Iris pigment epithelial cell (primary cell): ENCODE measurements at places on chromosomes 2 and 18.

DNA sequence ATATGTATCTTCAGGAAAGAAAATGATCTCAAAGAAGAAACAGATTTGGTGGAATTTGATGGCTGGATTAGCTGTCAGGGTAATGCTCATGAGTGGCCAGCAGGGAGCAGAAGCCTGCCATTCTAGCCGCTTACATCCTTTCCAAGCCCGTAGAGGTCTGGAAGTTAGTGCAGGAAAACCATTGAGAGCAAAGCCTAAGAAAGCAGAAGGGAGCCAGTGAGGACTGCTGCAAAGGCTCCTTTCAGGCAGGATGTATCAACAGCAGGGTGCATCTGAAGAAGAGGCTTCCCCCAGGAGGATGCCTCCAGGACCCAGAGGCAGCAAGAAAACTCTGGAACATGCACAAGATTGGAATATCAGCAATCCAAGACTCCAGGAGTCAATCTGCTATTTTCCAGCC lies 22.9 kb upstream of the LBH start:
- peak; percentile 74 for DNase-seq

GRCh38 chr2:227623226-227623625 lies 5.9 kb downstream of the SCYGR4 start:
- DNase-seq = peak; percentile 77

GRCh38 chr2:97798416-97798815 lies 85.0 kb downstream of the ZAP70 start:
- DNase-seq = no peak

- DNase-seq = no peak
These were observed 3.5 kb upstream of the LANCL1 start for GRCh38 chr2:210480079-210480478.

DNA sequence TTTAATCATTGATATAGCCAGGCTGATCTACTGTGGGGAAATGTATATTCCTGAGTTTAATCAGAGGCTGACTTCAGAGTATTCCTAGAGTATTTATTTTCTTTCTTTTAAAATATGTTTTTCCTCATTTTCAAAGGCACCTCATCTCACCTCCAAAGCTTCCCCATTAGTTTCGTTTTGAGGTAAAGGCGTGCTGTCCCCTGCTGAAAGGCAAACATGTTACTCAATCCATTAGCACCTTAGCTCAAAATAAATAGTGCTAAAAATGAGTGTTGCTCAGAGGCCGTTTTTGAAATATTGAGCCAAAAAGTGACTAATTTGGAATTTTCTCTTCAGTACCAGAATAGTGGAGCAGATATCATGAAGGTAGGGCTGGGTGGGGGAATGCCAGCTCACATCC lies 386.2 kb downstream of the SOX11 start:
- DNase-seq = no peak
